Femur (tissue), 1 donor: ENCODE measurements at places on chromosomes 1 and 21.

DNA sequence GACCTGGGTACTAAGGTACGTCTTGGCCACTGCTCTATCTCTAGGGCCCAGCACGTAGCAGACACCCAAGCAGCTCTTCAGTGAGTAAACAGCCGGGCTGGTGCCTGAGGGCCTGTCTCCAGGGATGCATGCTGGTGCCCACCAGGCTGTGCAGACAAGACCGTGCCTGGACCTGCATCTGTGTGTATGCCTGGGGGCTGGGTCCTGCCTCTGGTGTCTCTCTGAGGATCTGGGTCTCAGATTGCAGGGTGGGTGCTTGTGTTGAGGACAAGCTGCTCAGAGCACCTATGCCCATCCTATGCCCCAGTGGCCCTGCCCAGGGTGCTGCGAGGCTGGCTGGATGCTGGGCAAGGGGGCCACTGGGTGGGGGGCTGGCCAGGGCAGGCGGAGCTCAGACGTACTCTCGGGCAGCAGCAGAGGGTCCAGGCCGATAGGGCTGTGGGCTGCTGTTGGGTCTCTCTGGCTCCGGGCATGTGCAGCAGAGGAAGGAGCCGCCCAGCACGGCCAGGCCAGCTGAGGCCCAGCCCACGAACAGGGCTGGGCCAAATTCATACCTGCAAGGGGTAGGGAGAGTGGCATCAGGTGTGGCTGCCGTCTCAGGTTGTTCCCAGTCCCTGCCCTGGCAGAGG, 4.4 kb downstream of the CLDN19 start:
- DNase-seq: no peak

- no peak for DNase-seq
These were observed 21.4 kb downstream of the HYI start for GRCh38 chr1:43432171-43432860.

DNA sequence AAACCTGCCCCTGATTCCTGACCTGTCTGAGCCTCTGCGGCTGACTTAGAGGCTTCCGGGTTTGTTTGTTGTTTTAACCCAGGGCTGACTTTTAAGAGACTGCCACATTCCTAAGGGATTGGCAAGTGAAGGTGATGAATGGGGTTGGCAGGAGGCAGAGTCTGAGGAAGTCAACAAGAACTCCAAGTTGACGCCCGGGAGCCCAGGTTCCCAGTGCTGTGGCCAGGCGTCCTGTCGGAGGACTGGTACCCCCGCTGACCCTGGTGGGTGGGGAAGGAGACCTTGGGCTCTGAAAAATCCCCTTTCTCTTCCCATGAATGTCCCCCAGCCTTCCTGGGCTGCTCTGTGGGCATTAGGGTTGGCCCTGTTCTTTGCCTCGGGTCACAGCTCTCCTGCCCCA, 19.7 kb upstream of the EPS8L3 start:
- no peak for DNase-seq

DNA sequence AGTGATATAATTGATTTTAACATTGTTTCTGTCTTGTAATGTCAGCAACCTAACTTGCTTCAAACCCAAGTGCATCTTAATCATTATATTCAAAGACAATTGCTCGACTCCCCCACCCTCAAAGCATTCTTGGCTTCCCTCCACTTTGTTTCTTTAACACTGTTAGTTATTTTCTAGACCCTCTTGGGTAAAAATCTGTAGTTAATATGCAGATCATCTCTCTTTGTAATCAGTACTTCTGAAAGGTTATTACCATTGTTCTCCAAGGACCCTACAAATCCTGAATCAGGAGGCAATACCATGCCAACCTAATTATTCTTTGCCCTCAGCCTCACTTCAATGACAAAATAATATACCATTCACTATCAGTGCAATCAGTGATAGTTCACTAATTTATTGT, 1075.7 kb downstream of the AMY1C start:
- DNase-seq: no peak

- no peak for DNase-seq
These were observed 19.5 kb downstream of the RRP1 start for GRCh38 chr21:43808832-43809251.

- DNase-seq: no peak
These were observed 15.0 kb downstream of the BTG3 start for GRCh38 chr21:17597680-17598079.
